ENCODE measurements at places on chromosomes 7 and 10.
A peak's percentile ranks its signal among the peaks of the same experiment; 100 is the strongest.

GRCh38 chr7:1856161-1856887 is 186.2 kb downstream of the ELFN1 start:
- H3K27me3 ChIP-seq: no peaks in the 10 kb centered on the region
- H3K4me1 ChIP-seq: peaks cover 48% of the 10 kb centered on the region
- H3K36me3 ChIP-seq: no peaks in the 10 kb centered on the region
- H3K27ac ChIP-seq: no peak overlapping the region
- H3K4me3 ChIP-seq: no peak overlapping the region

GRCh38 chr10:1206601-1207000 is 150.4 kb downstream of the WDR37 start:
- H3K4me1 ChIP-seq: no peaks in the 10 kb centered on the region
- H3K27ac ChIP-seq: no peak overlapping the region
- H3K4me3 ChIP-seq: no peak overlapping the region
- no peak for DNase-seq

GRCh38 chr7:71419546-71420337 is 287.8 kb downstream of the GALNT17 start:
- H3K4me3 ChIP-seq: no peak overlapping the region
- no peak for DNase-seq
- no peaks in the 10 kb centered on the region for H3K36me3 ChIP-seq
- H3K27ac ChIP-seq: no peak overlapping the region
- no peaks in the 10 kb centered on the region for H3K4me1 ChIP-seq
- no peaks in the 10 kb centered on the region for H3K27me3 ChIP-seq

GRCh38 chr10:127524229-127524628 is 24.9 kb upstream of the NPS start:
- no peaks in the 10 kb centered on the region for H3K4me1 ChIP-seq
- H3K27ac ChIP-seq: no peak overlapping the region
- no peaks in the 10 kb centered on the region for H3K36me3 ChIP-seq
- no peak for DNase-seq
- no peak overlapping the region for H3K4me3 ChIP-seq
- no peaks in the 10 kb centered on the region for H3K27me3 ChIP-seq

- H3K4me1 ChIP-seq: peaks cover 23% of the 10 kb centered on the region
- peak; percentile 45 for DNase-seq
- no peaks in the 10 kb centered on the region for H3K36me3 ChIP-seq
- no peak within 1 kb of the TSS for H3K27ac ChIP-seq
- peaks cover 62% of the 10 kb centered on the region for H3K27me3 ChIP-seq
- H3K4me3 ChIP-seq: peak within 1 kb of the TSS; percentile 29
Observed at GRCh38 chr10:114043532-114044246, at the start of gene ADRB1. ADRB1 (plus strand) TSS chr10:114043866; CDS start chr10:114044133, 267 bp downstream.

DNA sequence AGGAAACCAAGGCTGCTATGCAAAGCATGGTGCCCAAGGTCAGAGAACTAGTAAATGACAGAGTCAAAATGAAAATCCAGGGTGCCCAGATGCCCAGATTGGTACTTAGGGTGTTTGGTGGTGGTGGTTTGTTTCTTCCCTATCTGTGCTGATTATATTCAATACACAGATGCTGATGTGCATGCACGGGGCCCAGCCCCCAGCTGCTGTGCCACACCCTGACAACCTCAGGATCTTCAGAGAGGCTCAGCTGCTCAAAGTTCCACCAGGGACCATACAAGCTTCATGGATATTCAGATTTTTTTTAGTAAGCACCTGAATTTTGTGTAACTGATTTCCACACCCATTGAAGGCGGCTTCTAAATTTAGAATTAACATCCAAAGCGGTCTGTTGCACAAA is 75.6 kb downstream of the KCNMA1 start:
- no peaks in the 10 kb centered on the region for H3K4me1 ChIP-seq
- DNase-seq: no peak
- H3K27ac ChIP-seq: no peak overlapping the region
- H3K4me3 ChIP-seq: no peak overlapping the region
- no peaks in the 10 kb centered on the region for H3K36me3 ChIP-seq

DNA sequence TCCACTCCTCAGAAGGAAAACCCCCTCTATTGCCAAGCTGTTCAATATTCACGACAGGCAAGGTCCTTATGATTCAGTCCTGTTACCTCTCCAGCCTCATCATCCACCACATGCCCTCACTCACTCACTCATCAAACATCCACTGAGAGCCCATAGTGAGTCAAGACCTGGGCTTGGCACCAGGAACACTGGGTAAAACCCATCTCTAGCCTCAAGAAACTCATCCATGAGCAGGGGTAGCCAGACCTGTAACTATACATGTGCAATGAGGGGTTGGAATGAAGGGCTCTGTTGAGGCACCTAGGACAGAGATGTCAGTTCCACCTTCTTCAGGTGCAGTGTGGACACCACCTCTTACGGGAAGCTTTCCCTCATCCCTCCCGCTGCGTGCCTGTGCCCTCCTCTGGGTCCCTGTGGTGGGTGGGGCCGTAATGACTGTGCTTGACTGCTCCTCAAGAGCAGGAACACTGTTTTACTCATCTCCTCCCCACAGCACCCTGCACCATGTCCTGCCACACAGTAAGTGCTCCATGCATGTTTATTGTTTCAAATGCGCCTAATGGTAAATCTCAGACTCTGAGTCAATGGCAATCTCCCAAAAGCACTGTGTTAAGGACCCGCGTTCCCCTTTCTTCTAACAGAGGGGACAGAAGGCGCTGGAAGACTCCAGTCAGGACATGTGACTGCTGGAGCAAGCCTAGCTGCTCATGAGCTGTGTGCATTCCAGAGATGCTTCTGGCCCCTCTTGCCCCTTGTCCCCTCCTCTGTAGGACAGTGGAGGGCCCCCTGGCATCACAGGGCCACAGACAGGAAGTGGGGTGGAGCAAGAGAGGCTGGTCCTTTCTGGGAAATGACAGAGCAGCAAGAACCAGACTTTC is 95.4 kb downstream of the HIPK2 start:
- no peaks in the 10 kb centered on the region for H3K27me3 ChIP-seq
- H3K4me1 ChIP-seq: peaks cover 34% of the 10 kb centered on the region

DNA sequence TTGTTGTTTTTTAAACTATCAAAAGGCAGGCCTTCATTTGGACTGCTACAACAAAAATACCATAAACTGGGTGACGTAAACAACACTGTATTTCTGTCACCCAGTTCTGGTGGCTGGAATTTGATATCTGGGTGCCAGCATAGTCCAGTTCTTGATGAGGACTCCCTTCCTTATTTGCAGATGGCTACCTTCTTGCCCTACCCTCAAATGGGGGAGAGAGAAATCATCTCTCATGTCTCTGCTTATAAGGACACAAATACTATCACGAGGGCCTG is 25.2 kb downstream of the ACTA2 start:
- no peaks in the 10 kb centered on the region for H3K27me3 ChIP-seq
- H3K27ac ChIP-seq: no peak overlapping the region
- H3K36me3 ChIP-seq: peaks cover 36% of the 10 kb centered on the region

GRCh38 chr10:101814466-101815071 is 3.7 kb downstream of the OGA start:
- H3K27me3 ChIP-seq: no peaks in the 10 kb centered on the region
- no peak for DNase-seq
- H3K36me3 ChIP-seq: peaks cover 45% of the 10 kb centered on the region

DNA sequence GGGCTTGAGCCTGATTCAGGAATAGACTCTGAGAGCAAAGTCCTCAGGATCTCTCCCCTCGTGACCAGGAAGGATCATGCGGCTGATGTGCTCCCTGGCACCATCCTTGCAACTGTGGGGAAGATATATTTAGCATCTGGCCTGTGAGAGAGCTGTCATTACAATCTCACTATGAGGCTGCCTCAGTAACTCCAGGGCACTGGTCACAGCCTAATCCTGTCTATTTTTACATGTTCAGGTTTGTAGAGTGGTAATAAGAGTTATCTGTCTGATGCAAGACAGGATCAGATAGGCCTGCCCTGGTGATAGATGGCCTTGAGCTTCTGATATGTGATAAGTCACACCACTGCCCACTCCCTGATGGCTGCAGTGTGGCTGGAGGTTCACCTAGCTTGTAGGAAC is 50.7 kb downstream of the PPP1R3C start:
- no peaks in the 10 kb centered on the region for H3K4me1 ChIP-seq
- no peak overlapping the region for H3K4me3 ChIP-seq
- peaks cover 9% of the 10 kb centered on the region for H3K27me3 ChIP-seq
- DNase-seq: no peak
- H3K27ac ChIP-seq: no peak overlapping the region

DNA sequence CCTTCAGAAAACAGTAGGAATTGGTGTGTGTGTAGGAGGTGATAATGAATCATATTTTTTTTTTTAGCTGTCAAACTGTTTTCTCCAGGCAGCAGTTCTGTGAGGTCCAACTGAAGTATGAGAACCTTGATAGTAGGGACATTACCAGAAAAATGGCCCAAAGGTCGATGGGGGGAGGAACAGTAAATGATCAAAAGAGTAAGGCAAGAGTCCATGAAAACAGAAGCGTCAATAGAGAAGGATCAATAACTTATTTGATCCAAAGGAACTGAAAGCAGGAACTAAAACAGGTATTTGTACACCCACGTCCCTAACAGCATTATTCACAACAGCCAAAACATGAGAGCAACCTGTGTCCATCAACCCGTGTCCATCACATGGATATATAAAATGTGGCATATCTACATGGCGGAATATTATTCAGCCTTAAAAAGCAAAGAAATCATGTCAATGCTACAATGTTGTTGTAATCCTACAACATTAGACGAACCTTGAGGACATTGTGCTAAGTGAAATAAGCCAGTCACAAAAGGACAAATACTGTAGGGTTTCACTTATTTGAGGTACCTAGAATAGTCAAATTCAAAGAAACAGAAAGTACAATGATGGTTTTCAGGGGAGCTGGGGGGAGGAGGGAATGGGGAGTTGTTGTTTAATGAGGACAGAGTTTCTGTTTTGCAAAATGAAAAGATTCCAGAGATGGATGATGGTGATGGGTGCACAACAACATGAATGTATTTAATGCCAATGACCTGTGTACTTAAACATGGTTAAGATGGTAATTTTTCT is 214.0 kb upstream of the KLF14 start:
- peak overlapping the region; percentile 68 for H3K27ac ChIP-seq
- peaks cover 38% of the 10 kb centered on the region for H3K36me3 ChIP-seq
- H3K4me1 ChIP-seq: peaks cover 59% of the 10 kb centered on the region
- H3K4me3 ChIP-seq: peak overlapping the region; percentile 19

- no peaks in the 10 kb centered on the region for H3K27me3 ChIP-seq
- H3K4me1 ChIP-seq: no peaks in the 10 kb centered on the region
- no peaks in the 10 kb centered on the region for H3K36me3 ChIP-seq
- H3K27ac ChIP-seq: no peak overlapping the region
- no peak overlapping the region for H3K4me3 ChIP-seq
- DNase-seq: no peak
Observed at GRCh38 chr10:25725917-25726716, 207.9 kb upstream of the MYO3A start.

GRCh38 chr10:3803927-3804741 is 19.1 kb upstream of the KLF6 start:
- H3K27ac ChIP-seq: peak overlapping the region; percentile 97
- no peaks in the 10 kb centered on the region for H3K36me3 ChIP-seq
- no peaks in the 10 kb centered on the region for H3K27me3 ChIP-seq
- peaks cover 77% of the 10 kb centered on the region for H3K4me1 ChIP-seq
- DNase-seq: peak; percentile 65
- H3K4me3 ChIP-seq: peak overlapping the region; percentile 11

GRCh38 chr7:83077328-83077727 is 85.4 kb downstream of the PCLO start:
- no peaks in the 10 kb centered on the region for H3K36me3 ChIP-seq
- no peak overlapping the region for H3K4me3 ChIP-seq
- no peaks in the 10 kb centered on the region for H3K4me1 ChIP-seq
- no peak for DNase-seq
- no peak overlapping the region for H3K27ac ChIP-seq
- H3K27me3 ChIP-seq: no peaks in the 10 kb centered on the region
